ENCODE measurements at places on chromosomes 1 and 21. TPM values are rescaled to one million over a fixed set of nuclear protein-coding genes. Genes with fewer than 3 reads are reported as not detected.

DNA sequence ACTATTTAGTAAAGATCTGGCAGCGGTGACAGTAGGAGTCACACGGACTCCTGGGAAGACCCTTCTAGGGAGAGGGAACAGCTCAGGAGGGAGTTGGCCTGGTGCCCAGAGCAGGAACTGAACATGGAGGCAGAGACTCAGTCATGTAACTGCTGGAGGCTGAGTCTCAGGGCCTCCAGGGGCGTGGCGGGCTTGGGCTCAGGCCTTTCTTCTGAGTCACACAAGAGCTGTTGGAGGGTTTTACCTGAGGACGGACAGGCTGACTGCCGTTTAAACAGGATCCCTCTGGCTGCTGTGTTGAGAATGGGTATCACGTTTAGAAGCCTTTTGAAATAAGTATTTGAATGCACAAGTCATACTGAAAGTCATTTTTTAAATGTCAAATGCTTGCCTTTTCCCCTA lies 7.2 kb upstream of the ETS2 start:
- no peak for DNase-seq

DNA sequence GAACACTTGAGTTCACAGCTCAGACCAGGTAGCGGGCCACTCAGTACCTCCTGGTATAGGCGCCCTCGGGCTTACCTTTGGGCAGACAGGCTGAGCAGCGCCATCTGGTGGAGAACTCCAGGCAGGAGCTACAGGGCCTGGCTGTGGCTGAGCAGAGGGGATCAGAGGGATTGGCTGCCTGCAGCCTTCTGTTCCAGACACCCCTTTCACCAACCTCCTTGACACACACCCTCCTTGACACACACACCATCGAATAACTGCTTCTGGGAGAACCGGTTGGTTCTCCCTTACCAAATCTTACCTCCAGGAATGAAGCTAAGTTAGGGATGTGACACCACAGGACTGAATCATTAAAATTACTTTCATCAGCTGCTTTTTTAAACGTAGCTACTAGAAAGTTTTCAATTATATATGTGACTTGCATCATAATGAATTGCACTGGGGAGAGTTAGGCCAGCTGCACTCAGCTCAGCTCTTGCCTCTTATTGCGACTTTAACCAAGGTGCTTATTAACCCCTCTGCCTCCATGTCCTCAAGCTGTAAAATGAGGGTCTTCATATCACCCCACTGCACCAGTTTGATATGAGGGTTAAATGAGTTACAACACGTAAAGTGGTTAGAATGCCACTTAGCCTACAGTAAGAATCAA lies 6.6 kb downstream of the LIN28A start:
- no peak for DNase-seq

Gene CD101
- total RNA-seq = 4.5 TPM

Gene TTC39A
- total RNA-seq = 3.5 TPM

DNA sequence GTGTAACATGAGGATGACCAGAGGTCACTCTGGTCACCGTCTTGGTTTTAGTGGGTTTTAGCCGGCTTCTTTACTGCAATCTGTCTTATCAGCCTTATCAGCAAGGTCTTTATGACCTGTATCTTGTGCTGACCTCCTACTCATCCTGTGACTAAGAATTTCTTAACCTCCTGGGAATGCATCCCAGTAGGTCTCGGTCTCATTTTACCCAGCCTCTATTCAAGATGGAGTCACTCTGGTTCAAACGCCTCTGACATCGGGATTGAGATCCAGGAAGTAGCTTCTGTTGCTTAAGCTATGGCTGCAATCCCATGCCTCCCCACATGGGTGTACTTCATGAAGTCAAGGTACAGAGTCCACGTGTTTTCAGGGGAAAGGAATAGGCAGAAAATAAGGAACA lies 19.9 kb downstream of the FMN2 start:
- DNase-seq = no peak

- DNase-seq = no peak
Observed at GRCh38 chr1:18322368-18323032, 158.2 kb upstream of the KLHDC7A start.

Gene SPRR2G
- not detected for total RNA-seq

Gene THEM4
- 13.2 TPM for total RNA-seq

Gene TEKT2
- not detected for total RNA-seq

GRCh38 chr1:2896824-2897223 lies 95.3 kb upstream of the TTC34 start:
- no peak for DNase-seq

Gene S100A14
- total RNA-seq = 0.54 TPM

Gene GNB1
- total RNA-seq = 324 TPM

GRCh38 chr1:2431518-2431917 lies 19.2 kb upstream of the PEX10 start:
- no peak for DNase-seq

GRCh38 chr1:59696421-59697115 lies 118.2 kb upstream of the HOOK1 start:
- no peak for DNase-seq

DNA sequence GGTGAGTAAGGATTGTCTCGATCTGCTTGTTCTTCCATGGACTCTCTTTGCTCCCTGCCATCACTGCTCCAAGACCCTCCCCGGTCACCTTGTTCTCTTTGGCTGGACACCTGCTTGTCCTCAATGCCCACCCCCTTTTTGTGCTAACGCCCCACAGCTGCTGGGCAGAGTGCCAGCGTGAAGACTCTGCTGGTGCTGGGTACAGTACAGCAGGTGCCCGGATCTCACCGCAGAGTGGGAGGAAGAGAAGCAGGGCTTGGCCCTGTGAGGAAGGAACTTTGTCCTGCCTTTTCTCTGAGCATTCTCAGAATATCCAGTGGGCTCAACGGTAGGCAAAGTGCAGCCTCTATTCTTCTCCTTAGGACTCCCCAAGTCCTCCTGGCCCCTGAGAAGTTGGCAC lies 90.1 kb downstream of the PLXNA2 start:
- no peak for DNase-seq

- DNase-seq = no peak
Observed at GRCh38 chr1:7089497-7089896, 304.2 kb downstream of the CAMTA1 start.

Gene ACTA1
- total RNA-seq = not detected

DNA sequence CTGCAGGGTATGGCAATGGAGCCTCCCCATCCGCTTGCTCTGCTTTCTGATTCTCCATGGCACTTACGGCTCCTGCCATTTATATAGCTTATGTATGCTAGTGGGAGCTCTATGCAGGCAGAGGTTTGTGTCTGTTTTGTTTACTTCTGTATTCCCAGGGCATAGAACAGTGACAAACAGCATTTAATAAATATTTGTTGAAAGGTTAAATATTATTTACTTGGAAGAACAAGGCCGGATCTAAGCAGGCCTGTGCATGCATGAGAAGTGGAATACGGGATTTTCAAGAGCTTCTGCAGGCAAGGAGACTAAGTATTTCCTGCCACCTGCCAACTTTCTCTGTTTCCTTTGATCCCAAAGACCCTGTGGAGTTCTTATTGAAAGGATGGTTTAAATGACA lies 90.7 kb downstream of the XCL2 start:
- no peak for DNase-seq

GRCh38 chr1:169466259-169467230 lies 19.2 kb downstream of the SLC19A2 start:
- DNase-seq = no peak

DNA sequence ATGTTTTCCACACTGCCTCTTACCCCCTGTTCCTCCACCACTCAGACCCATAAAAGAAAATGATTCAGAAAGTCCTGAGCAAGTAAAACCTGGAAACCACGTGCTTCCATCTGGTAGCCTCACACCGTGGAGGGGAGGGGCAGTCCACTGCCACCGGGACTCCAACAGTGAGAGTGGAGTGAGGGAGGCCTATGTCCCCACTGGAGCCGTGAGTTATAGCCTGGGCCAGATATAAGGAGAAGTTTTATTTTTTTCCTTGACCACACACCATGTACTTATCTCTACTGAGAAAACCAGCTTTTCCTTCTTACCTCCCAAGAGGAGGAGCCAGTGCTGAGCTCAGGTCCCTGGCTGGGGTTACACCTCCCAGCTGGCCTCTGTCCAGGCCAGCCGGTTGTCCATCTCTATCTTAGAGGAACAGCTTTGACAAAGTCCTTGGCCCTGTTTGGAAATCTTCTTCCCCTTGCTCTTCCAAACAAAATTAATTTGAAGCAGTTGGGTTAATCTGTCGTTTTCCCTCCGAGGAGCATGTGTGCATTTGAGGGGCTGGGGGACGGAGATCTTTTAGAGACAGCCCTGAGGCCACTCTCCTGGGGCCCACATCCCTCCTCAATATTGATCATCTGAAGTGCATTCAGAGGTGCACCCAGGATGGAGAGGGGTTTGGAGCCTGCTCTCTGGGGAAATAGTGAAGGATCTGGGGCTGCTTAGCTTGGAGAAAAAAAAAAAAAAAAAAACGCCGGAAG lies 49.1 kb upstream of the SERBP1 start:
- DNase-seq = no peak

- no peak for DNase-seq
Observed at GRCh38 chr1:204321665-204322064, 38.1 kb downstream of the PLEKHA6 start.

Gene IFFO2
- 20.5 TPM for total RNA-seq

DNA sequence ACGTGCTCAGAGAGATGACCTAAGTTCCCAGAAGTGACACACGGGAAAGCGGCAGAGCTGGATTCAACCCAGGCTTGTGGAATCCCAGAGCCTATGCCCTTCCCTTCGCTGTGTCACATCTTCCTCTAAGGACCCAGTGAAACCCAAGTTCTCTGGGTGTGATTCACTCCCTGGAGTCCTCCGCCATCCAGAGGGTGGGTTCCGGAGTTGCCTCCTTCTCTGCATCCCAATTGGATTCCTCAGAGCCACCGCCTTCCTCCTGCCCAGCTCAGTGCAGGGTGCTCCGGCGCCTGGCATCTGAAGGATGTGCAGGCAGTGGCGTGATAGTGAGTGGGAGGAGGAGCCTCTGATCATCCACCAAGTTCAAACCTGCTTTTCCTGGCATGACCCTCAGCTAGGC lies 20.7 kb upstream of the RCC2 start:
- no peak for DNase-seq

DNA sequence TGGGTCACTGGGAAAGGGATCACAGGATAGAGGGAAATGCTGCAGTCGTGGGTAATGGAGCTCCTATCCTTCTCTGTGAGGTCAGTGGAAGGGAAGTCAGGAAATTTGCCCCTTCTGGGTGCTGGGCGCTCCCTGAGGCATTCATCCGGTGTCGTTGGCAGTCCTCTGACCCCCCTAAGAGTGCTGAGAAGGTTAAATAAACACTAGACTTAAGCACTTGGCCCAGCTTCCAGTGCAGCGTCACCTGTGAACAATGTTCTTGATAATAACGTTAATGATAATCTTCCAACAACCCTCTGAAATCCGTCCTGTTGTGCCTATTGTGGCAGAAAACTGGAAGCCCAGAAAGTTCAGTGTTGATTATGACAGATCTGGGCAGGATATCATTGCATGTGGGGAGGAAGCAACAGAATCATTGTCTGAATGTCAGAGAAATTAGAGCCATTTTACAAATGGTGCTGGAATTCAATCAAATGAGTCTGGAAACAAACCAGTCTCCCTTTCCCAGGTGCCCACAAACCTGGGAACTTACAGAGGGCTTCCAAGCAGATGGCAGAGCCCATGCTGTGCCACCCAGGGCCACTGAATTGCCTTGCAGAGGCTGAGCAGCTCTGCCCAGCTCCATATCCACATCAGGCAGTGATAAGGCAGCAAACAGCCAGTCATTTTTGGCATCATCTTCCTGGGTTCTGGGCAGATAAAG lies 216.8 kb downstream of the KAZN start:
- no peak for DNase-seq

DNA sequence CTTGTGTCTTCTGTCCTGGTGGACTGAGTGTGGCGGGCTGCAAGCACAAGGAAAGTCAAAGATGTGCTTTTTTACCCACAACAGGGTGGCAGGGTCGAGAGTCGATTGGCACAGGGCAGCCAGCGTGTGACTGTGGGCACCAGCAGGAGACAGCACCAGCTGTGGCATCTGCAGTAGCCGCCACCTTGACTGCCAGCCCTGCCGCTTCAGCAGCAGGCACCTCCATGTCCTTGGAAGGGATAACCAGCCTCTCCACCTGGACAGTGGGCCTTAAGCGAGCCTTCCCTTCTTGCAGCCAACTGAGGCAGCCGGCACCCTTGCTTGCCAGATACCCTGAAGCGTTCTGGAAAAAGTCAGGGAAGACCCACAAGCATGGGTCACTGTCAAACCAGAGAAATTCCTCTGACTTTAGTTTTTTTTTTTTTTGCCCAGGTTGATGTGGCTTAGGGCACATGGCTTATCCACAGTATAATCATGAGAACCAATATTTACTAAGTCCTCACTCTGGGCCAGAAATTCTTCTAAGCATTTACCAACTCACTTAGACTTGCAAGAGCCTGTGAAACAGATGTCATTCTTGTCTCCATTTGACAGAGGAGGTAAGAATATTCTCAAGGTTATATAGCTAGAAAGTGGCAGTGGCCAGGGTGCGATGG lies 30.1 kb upstream of the PTGFRN start:
- DNase-seq = no peak

DNA sequence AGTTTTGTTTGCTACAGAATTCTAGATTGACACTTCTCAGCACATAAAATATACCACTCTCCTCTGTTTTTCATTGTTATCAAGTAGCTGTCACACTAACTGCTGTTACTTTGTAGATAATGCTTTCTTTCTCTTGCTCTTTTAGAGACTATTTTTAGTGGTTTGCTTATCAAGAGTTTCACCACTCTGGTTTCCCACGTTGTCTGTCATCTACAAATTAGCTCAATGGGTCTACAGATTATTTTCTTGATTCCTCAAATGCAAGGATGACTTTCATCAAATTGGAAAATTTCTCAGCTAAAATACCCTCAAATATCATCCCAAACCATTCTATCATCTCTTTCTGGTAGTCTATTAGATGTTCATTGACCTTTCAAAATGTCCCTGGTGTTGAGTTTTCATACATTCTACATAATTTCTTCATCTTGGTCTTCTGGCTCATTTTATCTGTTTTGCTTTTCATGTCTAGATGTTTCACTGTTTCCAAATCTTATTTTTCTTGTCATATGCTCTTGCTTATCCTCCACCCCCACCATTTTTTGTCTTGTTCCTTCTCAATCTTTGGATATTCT lies 122.5 kb downstream of the TRIM33 start:
- DNase-seq = no peak

- no peak for DNase-seq
Observed at GRCh38 chr1:77400781-77401180, 119.0 kb downstream of the AK5 start.

Gene MAP3K21
- 0.21 TPM for total RNA-seq

GRCh38 chr1:222454782-222455181 lies 93.1 kb downstream of the HHIPL2 start:
- DNase-seq = no peak

Gene CKS1B
- total RNA-seq = 125 TPM

Measured in GM12878 (cell line).